ENCODE measurements at places on chromosomes 11 and 22. TPM values are rescaled to one million over a fixed set of nuclear protein-coding genes. Genes with fewer than 3 reads are reported as not detected.
A peak's percentile ranks its signal among the peaks of the same experiment; 100 is the strongest.

The SPDYC gene
- total RNA-seq = not detected

DNA sequence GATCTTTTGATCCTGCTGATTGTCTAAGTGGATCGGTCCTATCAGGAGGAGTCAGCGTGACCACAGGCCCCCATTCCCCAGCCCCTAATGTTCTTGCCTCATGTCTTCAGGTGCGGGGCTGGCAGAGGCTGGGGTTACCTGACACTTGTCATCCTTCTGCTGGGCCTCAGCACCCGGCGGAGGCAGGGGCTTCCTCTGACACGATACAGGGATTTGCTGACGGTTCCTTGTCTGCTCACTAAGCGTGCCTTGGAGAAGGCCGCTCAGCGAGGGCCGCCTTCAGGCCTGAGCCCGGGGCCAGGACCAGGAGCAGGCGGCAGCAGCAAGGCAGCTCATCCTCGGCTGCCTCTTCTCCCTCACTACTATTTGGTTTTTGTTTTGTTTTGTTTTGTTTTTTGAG, 45.7 kb upstream of the KCNQ1OT1 start:
- peak; percentile 2 for DNase-seq

GRCh38 chr11:79860336-79860735, 419.5 kb upstream of the TENM4 start:
- no peak for DNase-seq

The RAC2 gene
- total RNA-seq = 4.3 TPM

DNA sequence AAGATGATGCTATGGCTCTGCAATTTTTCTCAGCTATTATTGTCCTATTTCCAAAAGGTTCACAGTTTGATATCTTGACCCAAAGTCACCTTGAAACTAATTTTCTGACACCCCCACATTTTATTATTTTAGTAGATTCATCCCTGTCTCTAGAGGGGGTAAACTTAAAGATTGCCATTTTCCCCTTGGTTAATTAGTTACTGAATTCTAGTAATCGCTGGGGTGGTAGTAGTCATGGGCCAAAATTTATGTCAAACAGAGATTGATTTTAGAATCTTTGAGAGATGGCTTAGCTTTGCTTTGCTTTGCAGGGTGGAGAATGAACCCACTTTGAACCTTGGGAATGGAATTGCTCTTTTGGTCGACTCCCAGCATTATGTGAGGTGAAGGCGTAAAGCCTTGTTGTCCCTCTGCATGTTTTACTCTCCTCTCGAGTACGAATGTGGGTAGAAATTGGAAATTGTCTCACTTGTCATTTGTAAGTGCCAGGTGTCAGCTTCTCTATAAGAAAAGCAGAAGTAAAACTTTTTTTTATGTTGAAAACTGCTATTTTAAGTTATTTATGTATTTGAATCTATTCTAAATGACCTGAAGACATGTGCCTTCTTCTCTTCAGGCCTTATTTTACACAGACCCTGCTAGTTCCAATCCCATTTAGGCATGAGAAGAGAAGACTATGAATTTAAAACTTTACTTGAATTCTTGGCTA, 42.4 kb upstream of the RCE1 start:
- no peak for DNase-seq

DNA sequence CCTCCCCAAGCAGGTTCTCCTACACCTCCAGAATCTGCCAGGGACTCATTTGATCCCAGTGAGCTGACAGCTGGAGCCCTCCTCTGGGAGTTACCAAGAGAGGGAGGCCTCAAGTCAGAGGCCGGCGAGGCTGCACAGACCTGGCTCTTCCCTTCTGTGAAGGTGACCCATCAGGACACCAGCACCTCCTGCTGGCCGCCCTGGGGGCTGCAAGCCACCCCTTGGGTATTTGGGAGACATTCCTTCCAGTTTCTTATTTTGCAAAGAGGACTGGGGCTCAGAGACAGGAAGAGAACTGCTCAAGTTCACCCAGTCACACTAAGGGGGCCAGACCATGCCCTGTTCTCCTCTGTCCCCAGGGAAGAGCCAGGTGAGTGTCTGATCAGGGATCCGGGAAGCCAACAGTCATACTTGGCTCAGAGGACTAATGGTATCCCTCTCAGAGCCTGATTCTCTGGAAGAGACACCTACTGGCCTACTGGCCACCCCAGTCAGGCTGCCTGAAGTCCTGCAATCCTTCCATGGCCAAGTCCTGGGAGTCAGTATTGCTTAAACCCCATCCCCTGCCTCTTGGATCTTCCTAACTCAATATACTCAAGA, 40.5 kb upstream of the RIC3 start:
- DNase-seq = peak; percentile 55

DNA sequence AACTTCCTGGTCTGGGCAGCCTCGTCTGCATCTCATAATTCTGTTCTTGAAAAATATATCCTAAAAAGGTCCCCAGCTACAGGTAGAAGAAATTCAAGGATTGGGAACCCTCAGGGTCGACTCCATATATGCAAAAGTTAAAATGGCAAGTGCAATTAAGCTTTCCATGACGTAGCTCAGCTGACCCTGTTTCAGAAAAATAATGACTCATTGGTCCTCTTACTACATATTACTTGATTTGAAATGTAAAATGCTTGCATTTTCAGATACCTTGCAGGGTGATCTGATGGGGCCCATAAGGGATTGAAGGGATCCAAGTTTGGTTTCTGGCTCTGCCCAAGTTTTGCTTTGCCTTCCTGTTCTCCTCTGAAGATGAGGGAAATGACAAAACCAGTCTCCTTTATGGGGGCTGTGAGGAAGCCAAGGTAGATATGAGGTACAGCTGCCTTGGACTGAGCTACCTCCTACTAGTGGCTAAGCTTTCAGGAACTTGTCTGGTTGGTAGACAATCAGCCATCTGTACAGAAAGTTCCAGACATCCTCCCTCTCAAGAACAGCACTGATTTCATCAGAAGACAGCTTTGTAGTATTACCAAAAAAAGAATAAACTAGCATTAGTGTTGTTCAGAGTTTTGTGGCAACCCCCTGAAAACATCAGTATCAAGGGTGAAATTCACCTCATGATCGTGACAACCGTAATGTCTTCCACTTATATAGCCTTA, 177.3 kb downstream of the DBX1 start:
- DNase-seq = no peak

- DNase-seq = no peak
These were observed 87.4 kb upstream of the LRRC55 start for GRCh38 chr11:57094181-57094935.

- DNase-seq = no peak
These were observed 143.8 kb upstream of the DDI1 start for GRCh38 chr11:103892603-103893002.

The GAB2 gene
- total RNA-seq = 6.9 TPM

DNA sequence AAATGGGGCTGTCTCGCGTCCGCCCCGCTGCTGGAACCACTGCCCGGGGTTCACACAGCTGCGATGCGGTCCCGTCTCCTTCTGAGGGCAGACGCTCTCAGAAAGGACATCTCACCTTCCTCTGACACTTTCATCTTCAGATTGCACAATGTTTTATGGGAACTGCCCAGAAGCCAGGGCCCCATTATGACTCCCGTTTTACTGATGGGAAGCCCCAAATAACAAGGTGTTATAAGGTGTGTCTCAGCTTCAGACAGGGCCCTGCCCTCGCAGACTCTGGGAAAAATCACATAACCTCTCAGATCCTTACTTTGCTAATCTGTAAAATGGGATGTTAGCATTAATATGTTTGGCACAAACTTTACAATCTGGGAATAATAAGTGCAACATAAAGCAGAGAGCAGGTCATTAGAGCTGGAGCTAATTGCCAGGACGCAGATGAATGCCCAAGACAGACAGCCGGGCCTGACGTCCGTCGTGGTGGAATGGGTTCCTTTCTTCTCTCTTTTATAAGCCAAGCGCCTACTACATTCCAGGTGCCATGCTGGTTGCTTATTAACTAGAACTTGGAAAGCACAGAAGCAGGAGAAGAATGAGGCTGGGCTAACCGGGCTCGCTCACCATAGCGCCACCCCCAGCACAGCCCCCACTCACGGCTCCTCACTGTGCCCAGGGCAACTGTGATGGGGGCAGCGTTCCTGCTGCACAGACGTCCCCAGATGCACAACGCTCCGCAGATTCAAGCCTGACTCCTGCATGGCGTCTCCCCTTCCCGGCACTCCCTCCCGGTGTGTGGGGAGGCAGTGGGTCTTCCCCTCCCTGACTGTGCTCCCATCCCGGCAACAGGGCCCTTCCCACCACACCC, 43.8 kb downstream of the TRMU start:
- DNase-seq = peak; percentile 67

- no peak for DNase-seq
These were observed 1.8 kb downstream of the ADM2 start for GRCh38 chr22:50483106-50483505.

GRCh38 chr11:47144541-47144940, 32.1 kb downstream of the ARFGAP2 start:
- DNase-seq = no peak

DNA sequence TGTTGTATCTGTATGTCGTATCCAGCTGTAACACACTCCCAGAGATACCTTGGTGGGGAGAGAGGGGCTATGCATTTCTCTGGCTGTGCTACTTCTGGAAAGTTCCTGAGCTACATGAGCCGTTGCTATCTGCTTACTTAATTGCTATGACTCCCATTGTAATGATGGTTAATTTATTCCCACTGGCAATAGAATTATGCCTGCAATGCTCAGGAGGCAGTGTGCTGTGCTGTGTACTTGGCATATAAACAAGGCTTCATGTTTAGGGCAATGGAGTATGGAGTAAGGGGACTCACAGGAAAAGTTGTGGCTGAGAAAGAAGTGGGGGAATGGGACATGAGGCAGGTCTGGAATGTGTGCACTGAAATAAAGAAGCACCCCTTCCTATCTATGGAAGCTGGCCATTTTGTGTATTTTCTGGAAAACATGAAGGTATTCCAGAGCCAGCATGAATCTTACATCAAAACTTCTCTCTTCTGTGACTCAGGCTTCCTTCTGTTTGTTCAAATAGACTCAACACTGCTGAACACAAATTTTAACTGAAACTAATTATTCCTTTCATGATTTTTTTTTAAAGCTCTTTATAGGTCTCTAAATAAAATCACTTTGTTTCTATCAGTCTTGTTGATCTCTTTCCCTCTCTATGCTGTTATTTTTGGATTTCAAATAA, 40.6 kb downstream of the CD44 start:
- DNase-seq = no peak

DNA sequence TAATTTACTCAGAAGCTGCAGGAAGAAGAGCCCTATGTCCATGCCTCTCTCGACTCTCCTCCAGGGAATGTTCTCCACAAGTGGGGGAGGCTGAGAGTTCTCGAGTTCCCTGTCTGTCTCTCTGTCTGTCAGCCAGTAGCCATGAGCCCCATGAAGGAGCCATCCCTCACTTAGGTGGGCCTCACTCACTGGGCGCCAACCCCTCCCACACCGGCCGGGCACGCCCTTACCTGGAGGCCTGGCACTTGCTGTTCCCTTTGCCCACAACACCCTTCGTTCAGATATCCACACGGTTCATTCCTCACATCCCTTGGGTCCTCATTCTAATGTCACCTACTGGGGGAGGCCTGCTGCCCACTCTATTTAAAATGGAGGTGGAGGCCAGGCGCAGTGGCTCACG, 14.2 kb upstream of the IL10RA start:
- DNase-seq = no peak

DNA sequence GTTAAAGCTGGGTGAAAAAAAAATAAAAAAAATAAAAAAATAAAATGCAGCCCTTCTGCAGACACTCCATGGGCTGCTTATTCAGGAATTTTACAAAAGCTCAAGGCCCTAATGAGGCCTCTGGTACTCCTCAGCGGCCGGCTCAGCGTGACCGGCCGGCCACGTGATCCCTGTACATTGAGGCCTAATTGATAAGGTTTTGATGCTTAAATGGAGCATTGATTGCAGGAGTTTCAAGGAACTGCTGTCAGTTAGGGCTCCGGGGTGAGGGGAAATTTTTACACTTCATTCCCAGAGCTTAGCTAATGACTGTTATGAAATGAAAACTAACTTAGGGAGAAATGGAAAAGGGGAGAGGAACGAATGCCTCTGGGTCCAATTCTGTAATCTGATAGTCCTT, 368.8 kb upstream of the KIRREL3 start:
- DNase-seq = no peak

The PAMR1 gene
- 0.99 TPM for total RNA-seq

DNA sequence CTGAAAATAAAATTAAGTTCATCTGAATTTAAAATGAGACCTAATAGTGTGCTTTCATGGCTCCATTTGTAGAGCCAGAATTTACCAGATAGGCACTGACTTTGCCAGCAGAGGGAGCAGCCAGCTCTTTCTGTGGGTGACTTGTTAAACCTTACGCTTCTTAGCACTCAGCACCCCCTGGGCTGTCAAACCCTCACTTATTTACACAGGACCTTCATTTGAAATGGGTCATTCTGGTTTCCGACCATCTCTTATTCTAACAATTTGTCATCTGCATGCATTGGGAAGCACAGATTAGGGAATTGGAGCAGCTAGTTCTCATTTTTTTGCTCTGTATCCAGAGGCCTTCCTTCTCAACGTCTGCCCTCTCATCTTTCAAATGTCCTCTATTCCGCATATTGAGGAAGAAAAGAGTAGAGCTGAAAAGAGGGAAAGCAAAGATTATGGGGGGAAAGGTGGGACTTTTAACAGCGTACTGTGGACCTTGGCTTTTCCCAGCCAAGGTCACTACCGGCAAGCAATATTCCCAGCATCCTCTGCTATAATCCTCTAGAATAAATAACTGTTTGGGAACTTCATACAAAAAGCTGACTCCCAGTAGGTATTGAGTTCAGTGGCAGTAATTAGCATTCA, 3.1 kb downstream of the ASRGL1 start:
- peak; percentile 65 for DNase-seq

The HOATZ gene
- not detected for total RNA-seq

The SCGB1D2 gene
- total RNA-seq = not detected

DNA sequence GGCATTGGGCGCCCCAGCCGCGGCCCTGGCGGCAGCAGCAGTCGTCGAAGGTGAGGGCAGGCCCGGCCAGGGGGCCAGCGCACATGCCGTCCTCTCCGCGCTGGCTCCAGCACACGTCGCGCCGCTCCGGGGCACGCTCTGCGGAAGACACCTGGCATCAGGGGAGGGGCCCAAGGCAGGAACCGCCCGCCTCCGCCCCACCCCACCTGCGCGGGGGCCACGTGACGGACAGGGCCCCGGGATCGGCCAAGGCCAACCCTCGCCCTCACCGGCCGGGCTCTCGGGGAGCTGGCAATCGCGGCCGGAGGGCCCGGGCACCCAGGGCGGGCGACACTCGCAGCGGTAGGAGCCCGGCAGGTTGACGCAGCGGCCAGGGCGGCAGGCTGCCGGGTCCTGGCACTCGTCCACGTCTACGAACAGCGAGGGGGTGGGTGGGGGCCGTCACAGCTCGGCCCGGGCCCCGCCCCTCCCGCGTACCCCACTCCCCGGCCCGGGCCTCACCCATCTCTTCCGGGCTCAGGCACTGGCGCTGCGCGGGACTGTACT, 14.9 kb downstream of the SCYL1 start:
- peak; percentile 84 for DNase-seq

GRCh38 chr11:18056561-18057181, 10.6 kb upstream of the TPH1 start:
- DNase-seq = no peak

DNA sequence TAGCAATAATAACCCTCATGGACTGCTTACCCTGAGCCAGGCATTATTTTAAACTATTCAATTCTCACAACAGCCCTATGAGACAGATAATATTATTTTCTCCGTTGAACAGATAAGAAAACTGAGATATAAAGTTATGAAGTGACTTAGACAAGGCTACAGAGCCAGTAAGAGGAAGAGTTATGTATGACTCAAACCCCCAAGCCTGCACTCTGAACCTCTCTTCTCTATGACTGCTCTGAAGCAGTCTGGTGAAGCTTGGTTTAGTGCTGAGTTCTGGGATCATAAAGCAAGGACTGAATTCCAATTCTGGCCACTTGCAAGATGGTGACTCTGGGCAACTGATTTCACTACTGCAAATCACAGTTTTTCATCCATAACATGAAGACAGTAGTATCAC, 34.5 kb downstream of the TNKS1BP1 start:
- DNase-seq = no peak

The PKDREJ gene
- total RNA-seq = 0.33 TPM

Data from body of pancreas (tissue), 4 donors.